Dermis microvascular lymphatic vessel endothelial cell (primary cell): ENCODE measurements at places on chromosomes 5 and 9. TPM values are rescaled to one million over a fixed set of nuclear protein-coding genes. Genes with fewer than 3 reads are reported as not detected.

TRIM23 gene
- 20.7 and 23.8 TPM in 2 replicates for total RNA-seq

LHX6 gene
- 1.9 and 3.2 TPM in 2 replicates for total RNA-seq

HDHD3 gene
- total RNA-seq, result 4.5 and 11.9 TPM in 2 replicates

DMGDH gene
- 0.51 and 0.76 TPM in 2 replicates for total RNA-seq

GPR150 gene
- total RNA-seq, result 0.13 TPM in 2 replicates

FRRS1L gene
- under 0.01 TPM in 2 replicates for total RNA-seq

- no peak for DNase-seq
Observed at GRCh38 chr5:37742111-37742510, 97.7 kb downstream of the GDNF start.

DNA sequence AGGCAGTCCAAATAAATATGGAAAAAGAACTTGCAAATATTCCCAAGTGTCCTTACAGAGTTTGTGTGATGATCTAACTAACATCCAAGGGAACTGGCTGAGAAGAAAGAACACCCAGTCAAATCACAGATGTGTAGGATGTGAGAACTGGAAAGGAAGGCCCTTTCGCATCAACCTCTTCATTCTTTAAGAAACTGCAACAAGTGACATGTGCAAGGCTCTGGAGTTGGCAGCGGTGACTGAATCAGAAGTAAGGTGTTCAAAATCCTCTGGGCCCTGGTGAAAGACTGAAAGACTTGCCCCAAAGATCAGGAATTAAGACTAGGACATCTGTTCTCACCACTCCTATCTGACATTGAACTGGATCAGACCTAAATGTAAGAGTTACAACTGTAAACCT lies 88.7 kb downstream of the RAPGEF1 start:
- no peak for DNase-seq

DNA sequence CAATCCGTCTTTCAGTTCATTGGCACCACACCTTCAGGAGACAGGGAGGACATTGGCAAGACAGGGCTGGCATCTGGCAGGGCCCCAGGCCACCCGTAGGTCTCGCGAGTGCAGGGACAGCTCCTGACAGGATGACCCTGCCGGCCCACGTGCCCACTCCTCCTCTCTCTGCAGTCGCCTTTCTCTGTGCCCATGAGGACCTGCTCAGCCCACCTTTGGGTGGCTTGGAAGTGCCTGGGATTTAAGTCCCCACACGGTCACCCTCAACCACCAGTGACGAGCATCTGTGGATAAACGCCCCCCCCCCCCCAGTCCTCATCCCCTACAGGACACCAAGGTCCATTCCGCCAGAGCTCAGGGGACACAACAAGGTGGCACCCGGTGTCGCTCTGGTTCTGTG lies 4.1 kb downstream of the MRPL36 start:
- DNase-seq, result no peak

GRCh38 chr9:8604201-8604600 lies 804.6 kb upstream of the DMAC1 start:
- DNase-seq, result no peak

GRCh38 chr5:158819095-158819494 lies 280.6 kb downstream of the EBF1 start:
- DNase-seq, result no peak

- DNase-seq, result no peak
Observed at GRCh38 chr5:156394642-156395305, 67.8 kb downstream of the SGCD start.

DNA sequence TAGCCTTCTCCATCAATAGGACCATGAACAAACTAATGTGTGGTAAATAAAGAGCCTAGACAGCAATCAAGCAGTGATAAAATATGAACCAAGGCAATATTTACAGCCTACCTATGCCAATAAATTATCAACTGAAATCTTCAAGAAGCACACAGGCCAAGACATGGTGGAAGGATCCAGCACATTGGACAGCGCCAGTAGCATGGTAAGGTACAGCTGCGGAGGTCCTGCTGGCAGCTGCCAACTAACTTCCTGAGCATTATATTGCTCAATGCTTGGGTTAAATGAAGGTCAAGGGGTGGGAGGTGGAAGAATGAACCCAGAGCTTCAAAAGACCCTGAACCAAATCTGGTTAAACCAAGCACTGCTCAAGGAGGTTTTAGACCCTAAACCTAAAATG lies 16.5 kb upstream of the SPDL1 start:
- DNase-seq, result no peak

GRCh38 chr5:140168371-140168770 lies 6.6 kb upstream of the CYSTM1 start:
- no peak for DNase-seq

GRCh38 chr9:134180786-134181647 lies 16.7 kb upstream of the RNU6ATAC start:
- DNase-seq, result no peak

GRCh38 chr5:41349846-41350245 lies 136.5 kb upstream of the C6 start:
- DNase-seq, result no peak
